ENCODE measurements at places on chromosomes 13 and 19.
A peak's percentile ranks its signal among the peaks of the same experiment; 100 is the strongest.

DNA sequence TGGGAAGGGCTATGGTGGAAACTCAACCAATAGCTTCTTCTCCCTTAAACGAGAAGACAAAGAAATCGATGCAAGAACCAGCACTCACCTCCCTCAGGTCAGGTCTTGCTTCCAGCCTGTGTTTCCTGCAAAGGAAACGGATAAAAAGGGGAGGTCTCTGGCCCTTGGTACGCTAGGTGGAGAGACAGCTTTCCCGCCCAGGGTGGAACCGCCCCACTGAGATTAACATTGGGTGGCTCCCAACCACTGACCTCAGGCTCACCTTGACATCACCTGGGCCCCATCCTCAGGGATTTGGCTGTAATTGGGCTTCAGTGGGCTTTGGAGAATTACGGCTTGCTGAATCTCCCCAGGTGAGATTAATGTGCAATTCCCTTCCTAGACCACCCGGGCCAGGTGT, at the start of gene NLRP7:
Gene NLRP7 (minus strand): TSS at position 150 of the 400 bp plus-strand sequence.
- no peak for ATAC-seq

GRCh38 chr19:17160908-17161307, 54.2 kb upstream of the USE1 start:
- no peak for ATAC-seq

- no peak for ATAC-seq
Measured at GRCh38 chr13:110913322-110914080, 1.4 kb downstream of the ANKRD10 start.

DNA sequence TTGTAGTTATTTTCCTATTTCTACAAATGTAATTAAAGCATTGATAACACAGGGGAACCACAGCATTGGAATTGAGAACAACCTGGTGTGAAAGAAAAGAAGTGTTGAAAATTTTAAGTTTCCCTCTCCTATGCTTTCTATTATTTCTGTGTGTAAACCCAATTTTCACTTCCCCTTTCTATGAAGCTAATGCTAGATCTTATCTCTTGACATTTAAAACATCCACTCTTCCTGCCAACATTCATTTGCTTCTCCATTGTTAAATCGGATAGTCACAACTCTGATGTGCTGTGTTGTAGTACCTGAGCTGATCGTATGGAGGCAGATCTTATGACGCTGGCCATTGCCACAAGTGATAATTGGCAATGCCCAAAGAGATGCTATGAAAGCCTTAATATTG, 203.0 kb downstream of the ITGBL1 start:
- no peak for ATAC-seq

GRCh38 chr13:43356567-43356966, 333.2 kb downstream of the DNAJC15 start:
- ATAC-seq, result no peak

- no peak for ATAC-seq
Measured at GRCh38 chr13:31895691-31896090, 135.9 kb upstream of the FRY start.

DNA sequence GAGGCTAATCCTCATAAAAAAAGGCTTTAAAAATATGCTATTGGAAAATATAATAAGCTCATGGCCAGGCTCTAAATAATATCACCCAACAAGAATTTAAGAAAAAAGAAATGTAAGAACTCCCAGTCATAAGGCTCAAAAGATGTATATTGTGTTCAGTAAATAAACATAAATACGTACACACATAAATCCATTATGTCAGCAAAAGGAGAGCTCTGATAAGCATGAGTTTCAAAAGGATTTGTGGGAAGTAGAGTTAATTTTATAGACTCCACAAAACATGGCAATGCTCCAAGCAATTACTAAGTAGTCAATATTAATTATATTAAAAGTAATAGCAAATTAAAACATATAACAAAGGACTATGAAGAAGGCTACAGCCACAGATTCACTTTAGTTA, 37.3 kb upstream of the TRPC4 start:
- no peak for ATAC-seq

GRCh38 chr13:30753030-30753616, 17.8 kb downstream of the ALOX5AP start:
- ATAC-seq, result no peak

- ATAC-seq, result peak; percentile 11
Measured at GRCh38 chr13:110305949-110306339, 1.0 kb downstream of the COL4A1 start.

GRCh38 chr19:5950741-5951140, 27.2 kb downstream of the RANBP3 start:
- no peak for ATAC-seq

GRCh38 chr19:3665681-3666544, 34.4 kb downstream of the PIP5K1C start:
- ATAC-seq, result peak; percentile 87

DNA sequence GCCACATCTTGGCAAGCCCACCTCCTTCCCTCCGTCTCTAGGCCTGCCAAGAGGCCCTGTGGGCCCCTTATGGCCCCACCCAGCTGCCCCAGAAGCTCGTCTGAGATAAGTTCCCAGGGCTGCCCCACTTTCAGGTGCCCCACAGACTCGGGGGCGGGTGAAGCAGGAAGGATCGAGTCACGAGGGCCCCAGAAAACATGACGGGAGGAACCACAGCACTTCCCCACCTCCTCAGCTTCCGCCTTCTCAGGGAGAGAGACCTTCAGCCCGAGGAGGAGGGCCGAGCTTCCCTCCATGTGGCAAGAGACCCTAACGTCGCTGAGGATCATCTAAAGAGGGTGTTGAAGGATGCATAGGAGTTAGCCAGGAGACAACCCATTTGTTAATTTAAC, 4.5 kb upstream of the IL12RB1 start:
- no peak for ATAC-seq

DNA sequence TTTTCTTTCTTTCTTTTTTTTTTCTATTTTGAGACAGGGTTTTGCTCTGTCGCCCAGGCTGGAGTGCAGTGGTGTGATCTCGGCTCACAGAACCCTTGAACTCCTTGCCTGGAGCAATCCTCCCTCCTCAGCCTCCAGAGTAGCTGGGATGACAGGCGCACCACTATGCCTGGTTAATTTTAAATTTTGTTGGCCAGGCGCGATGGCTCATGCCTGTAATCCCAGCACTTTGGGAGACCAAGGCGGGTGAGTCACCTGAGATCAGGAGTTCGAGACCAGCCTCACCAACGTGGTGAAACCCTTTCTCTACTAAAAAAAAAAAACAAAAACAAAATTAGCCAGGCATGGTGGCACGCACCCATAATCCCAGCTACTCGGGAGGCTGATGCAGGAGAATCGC, 8.7 kb upstream of the SBNO2 start:
- no peak for ATAC-seq

DNA sequence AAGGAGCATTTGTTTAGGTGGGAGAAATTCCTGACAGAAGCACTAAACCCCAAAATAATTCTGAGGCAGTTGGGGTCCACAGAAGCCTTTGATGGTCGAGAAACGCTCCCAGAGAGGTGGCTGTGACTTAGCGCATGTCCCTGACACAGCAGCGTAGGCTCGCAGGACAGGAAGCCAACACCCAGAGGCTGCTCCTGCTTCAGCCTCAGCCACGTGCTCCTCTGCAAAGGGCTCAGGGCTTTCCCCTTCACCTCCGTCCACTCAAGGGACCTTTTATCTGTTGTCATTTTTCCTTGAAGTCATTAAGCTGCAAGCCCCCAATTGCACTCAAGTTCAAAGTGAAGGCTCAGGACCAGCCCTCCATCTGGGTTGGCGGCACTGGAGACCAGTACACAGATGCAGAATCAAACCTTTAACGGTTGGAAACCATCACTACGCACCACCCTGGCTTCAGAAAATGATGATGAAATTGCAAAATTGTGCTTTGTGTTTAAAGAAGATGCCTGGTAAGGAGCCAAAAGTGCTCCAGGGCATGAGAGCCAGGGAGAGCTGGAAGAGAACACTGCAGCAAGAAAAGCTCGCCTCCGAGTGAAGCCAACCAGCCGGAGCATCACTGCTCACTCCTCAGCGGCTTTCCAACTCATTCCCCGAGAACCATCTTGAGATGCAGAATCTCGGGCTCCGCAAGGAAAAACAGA, 219.6 kb downstream of the RAP2A start:
- ATAC-seq, result no peak

DNA sequence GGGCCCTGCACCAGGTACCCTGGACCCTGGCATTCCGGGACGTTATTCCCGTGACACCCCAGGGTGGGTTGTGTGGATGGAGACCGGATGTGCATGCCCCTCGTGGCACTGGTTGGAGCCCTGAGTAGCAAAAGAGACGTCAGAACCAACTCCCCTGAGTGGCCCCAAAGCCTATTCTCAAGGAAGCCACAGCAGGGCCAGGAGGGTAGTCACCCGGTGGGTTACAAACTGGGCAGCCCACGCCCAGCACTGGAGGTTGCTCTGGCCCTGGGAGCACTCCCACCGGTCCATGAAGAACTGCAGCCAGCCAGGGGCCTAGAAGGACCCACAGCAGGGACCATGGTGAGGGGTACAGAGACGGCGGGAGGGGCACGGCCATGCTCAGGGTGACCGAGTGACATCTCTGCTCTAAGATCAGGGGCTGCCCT, 7.5 kb downstream of the KLF16 start:
- peak; percentile 1 for ATAC-seq

GRCh38 chr13:113882267-113882630, 18.4 kb upstream of the GAS6 start:
- no peak for ATAC-seq

DNA sequence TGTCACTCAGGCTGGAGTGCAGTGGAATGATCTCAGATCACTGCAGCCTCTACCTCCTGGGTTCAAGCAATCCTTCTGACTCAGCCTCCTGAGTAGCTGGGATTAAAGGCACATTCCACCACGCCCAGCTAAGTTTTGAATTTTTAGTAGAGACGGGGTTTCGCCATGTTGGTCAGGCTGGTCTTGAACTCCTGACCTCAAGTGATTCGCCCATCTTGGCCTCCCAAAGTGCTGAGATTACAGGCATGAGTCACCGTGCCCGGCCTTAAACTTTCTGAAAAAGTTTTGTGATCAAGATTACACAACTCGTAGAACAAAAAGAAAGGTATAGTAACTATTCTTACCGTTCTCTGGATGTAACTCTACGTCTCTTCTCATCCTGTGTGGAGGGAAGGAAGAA, 21.2 kb downstream of the DNMT1 start:
- no peak for ATAC-seq

GRCh38 chr13:98910501-98910951, 67.3 kb downstream of the DOCK9 start:
- ATAC-seq, result peak; percentile 78

GRCh38 chr19:47417746-47418691, 1.3 kb downstream of the MEIS3 start:
- ATAC-seq, result no peak

GRCh38 chr19:34254698-34255432, 511 bp downstream of the GARRE1 start:
- peak; percentile 34 for ATAC-seq

- ATAC-seq, result peak; percentile 84
Measured at GRCh38 chr19:9917321-9917720, 19.0 kb downstream of the OLFM2 start.

GRCh38 chr13:103164251-103164650, 98.0 kb upstream of the SLC10A2 start:
- no peak for ATAC-seq

GRCh38 chr19:726993-727956, 18.5 kb downstream of the PALM start:
- peak; percentile 16 for ATAC-seq

GRCh38 chr19:48458016-48458415, 2.6 kb downstream of the KCNJ14 start:
- no peak for ATAC-seq

DNA sequence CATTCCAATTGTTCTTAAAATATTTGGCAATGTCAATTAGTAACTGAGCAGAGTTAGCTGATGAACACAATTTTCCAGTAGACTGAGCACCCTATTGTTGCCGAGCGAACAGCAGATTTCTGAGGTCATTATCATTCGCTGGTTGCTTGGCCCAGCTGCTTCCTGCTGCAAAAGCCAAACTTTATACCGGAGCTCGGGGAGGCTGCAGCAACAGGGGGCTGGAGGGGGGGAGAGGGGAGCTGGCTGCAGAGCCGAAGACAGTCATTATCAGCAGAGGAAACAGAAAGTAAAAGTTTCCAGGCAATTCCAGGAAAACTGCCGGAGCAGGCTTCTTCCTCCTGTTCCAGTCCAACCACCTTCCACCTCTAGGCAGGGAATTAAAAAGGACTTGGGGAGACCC, 77.9 kb downstream of the ZNF536 start:
- no peak for ATAC-seq

DNA sequence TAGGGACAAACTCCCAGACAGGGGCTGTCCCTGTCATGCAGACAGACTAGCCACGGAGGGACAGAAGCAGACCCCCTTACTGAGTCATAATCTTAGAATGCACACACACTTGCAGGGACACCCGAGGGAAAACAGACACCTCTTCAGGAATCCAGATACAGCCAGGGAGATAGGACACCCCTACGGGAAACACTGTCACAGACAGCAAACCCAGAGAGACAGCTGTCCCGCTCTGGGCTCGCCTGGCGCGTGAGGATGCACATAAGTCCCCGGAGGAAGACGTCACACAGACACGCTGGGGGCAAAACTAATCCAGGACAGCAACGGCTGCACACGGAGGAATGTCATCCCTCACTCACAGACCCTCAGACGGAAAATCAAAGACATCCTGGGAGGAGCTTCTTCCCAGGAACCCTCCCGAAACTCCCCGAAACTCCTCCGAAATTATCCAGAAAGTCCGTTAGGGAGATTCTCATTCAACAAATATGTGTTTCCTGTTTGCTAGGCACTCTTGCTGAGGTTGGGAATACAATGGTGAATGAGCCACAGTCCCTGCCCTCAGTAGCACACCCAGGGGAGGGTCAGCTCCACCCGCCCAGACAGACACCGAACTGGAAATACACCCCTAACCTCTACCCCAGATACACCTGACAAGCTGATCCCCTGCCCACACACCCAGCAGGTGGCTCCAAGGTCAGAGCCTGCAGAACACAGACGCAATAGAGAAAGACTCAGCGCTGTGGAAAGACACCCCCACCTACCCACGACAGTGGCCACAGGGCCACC, 15.2 kb upstream of the TOMM40 start:
- ATAC-seq, result peak; percentile 65

DNA sequence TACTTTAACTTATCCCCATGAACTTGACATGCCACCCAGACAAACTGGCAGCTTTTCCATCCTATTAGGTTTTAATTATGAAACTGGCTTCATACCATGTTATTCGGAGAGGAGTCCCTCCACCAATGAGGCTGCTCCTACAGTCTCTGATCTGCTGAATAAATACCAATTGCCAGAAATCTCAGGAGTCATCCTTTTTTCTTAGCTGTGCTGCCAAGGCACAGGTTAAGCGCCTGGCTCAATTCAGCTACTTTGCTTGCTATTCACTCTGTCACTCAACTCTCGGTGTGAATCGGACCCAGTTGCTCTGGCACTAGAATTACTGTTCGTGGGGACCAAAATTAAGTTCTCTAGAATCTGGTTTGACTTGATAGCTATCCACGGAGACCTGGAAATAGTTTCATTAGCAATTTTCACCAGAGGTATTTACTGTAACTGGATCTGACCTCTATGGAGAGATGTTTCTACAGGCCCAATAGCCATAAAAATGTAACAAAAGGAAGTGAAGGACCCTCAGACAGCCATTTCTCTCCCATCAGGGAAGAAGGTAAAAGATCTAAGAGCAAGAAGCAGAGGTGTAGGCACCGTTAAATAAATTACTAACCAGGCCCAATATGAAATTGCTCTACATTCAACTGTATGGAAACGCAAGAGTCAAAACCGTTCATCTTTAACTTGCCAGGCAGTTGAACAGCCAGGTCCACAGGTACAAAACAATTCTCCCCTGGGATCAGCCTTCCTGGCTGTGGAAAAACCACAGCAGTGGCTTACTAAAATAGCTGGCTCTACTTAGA, 5.4 kb downstream of the ZC3H4 start:
- peak; percentile 19 for ATAC-seq

- ATAC-seq, result peak; percentile 13
Measured at GRCh38 chr13:113493315-113493951, 2.9 kb upstream of the DCUN1D2 start.

Measured in SK-N-SH treated with all-trans-retinoic acid at 6 μM for 48 hours (cell line).